Neural crest cell (in vitro differentiated cells): ENCODE measurements at places on chromosomes 16 and 17. TPM values are rescaled to one million over a fixed set of nuclear protein-coding genes. Genes with fewer than 3 reads are reported as not detected.

PRR35 gene
- not detected in 2 replicates for total RNA-seq

PRAC2 gene
- total RNA-seq, result not detected in 2 replicates

GRCh38 chr16:84603140-84603816, 14.6 kb downstream of the COTL1 start:
- peak overlapping the region; percentile 93 for H3K27ac ChIP-seq
- H3K36me3 ChIP-seq, result peaks cover 9% of the 10 kb centered on the region
- peaks cover 87% of the 10 kb centered on the region for H3K4me1 ChIP-seq
- DNase-seq, result no peak

- peaks cover 12% of the 10 kb centered on the region for H3K4me1 ChIP-seq
- no peaks in the 10 kb centered on the region for H3K27me3 ChIP-seq
- no peak for DNase-seq
- no peak overlapping the region for H3K27ac ChIP-seq
- no peak overlapping the region for H3K4me3 ChIP-seq
- H3K36me3 ChIP-seq, result peaks cover 16% of the 10 kb centered on the region
Observed at GRCh38 chr16:14077918-14078317, 6.8 kb downstream of the MRTFB start.

TPSG1 gene
- total RNA-seq, result not detected in 2 replicates

SLC25A19 gene
- 15.7 and 18.6 TPM in 2 replicates for total RNA-seq

DNA sequence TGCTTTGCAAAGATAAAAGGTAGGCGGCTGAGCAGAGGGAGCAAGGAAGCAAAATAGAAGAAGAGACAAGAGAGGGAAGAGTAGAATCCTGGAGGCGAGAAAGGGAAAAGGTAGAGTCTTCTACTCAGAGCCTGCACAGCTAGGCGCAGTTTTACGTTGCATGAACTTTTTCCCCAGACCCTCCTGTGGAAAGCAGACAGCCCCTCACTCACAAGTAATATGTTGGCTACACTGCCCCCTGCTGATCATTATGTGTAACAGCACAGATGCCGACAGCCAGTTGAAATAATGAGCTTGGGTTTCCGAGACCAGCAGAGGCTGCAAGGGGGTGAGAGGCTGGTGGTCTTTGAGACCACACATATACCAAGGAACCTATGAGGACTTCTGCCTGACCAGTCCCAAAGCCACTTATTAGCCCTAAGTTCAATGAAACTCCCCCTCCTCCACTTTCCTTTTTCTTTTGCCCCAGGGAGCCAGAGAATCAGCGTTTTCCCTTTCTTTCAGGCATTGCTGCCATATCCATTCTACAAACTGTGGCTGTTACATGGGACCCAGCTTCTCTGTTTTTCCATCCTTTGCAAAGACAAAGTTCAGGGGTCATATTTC, 22.5 kb upstream of the CMTR2 start:
- no peaks in the 10 kb centered on the region for H3K36me3 ChIP-seq
- H3K4me3 ChIP-seq, result no peak overlapping the region
- peaks cover 80% of the 10 kb centered on the region for H3K27me3 ChIP-seq
- no peak overlapping the region for H3K27ac ChIP-seq
- peak; percentile 51 for DNase-seq
